ENCODE measurements at places on chromosomes 11 and 22.

DNA sequence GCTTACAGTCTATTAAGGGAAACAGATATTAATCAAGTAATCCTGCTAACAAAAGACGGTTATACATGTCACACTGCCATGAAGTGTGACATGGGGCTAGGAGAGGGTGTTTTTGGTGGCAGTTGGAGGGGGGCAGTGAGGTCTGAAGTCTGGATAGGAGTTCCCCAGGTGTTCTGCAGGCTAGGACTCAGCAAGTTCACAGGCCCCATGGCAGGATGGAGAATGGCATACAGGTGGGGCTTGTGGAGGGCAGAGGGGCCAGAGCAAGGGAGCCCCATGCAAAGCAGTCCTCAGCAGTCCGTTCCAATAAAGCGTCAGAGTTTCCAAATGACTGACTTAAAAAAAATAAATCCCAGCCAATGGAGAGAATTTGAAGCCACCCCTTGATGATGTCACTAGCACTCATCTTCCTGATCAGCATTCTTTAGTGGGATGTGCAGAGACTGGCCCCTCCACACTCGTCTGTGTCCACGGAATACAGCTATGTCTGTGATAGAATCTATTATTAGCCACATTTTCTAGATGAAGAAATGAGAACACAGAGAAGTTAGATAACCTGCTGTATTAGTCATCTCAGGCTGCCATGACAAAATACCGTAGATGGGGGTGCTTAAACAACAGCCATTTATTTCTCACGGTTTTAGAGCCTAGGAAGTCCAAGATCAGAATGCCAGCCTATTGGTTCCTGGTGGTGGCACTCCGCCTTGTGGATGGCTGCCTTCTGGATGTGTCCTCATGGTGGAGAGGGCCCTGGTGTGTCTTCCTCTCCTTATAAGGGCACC is 32.6 kb downstream of the PRDM11 start:
- DNase-seq: no peak

DNA sequence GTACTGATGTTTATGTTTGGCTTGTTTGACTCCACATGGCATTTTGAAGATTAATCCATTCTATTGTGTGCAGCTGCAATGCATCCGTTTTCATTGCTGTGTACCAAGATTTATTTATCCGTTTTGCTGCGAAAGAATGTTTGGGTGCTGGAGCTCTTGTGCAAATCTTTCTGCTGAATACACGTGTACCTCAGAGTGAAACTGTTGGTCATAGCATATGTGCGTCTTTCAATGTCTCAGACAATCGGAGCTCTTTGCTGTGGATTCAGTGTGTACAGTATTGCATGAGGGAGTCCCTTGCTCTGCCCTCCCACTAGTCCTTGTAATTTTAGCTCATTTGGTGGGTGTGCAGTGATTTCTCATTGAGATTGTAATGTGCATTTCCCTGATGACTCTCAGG is 545.4 kb downstream of the TBC1D22A start:
- DNase-seq: no peak

DNA sequence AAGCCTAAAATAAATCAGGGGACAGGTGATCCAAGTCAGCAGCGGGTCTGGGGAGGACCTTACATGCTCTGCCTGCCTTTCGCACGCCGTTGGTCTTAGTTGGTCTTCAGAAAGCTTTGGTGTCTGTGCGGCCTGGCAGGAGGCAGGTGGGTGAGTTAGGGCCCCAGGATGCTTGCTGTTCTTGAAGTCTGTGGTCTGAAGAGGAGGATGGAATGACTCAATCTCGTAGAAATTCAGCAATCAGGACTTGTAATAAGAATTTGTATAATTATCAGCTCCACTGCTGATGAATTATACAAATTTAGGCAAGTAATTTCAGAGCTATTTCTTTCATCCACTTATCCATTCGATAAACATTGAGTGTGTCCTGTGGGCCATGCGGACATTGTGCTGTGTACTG is 138.5 kb downstream of the FEZ1 start:
- no peak for DNase-seq

- DNase-seq: no peak
Observed at GRCh38 chr22:28604966-28605761, 74.5 kb downstream of the TTC28 start.

DNA sequence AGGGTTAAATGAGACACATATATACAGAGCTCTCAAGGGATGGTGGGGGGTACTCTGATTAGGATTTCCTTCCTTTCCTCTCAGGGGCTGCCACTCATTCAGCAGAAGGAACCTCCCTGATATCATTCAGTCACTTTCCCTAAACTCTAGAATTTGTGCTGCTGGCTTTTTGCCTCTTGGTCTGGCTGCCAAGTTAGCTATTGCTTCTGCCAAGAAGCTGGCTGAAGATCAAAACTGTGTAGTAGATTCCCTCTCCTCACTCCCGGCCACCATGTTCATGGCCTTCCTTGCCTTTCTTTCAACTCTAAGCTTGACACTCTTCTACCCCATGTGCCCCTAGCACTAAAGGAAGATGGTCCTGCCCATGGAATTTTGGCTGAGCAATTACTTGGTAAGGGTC is 18.7 kb downstream of the SLC6A5 start:
- no peak for DNase-seq

DNA sequence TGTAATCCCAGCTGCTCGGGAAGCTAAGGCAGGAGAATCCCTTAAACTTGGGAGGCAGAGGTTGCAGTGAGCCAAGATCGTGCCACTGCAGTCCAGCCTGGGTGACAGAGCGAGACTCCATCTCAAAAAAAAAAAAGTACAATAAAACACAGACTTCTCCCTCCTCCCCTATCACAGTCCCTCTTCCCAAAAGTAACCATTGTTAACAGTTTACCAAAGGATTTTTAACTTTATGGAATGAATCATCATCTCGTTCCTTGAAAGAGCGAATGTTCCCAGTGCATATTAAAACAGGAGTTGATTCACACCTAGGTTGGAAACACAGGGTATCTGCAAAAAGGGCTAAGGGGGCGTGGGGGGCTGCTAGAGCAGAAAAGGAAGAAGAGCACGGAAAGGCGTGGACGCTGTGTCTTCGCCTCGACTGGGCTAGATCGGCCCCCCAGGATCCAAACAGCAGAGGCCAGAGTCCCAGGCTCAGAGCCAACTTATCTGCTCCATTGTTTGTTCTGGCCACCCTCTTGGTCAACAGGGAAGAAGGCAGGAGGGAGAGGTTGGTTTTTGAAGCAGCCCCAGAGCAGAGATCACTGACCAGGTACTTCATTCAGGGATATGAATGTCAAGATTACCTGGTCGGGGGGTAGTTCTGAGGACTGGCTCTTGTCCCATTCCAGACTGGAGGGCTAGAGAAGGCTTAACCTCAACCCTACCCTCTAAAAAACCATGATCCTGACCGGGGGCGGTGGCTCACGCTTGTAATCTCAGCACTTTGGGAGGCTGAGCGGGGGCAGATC is 2.1 kb upstream of the AHNAK start:
- DNase-seq: no peak

DNA sequence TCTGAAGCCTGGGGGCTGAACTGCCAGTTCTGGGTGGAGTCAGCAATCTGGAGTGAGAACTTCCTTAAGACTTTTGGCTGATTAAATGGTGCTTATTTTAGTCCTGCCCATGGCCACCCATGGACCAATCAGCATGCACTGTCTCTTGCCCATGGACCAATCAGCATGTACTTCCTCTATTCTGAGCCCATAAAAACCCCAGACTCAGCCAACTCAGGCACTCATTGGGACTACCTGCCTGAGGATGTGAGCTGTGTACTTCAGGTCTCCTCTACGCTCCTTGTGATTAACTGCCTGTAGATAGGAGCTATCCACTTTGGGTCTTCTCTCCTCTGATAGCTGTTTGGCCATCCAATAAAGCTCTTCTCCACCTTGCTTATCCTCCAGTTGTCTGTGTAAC is 342.3 kb upstream of the CCDC179 start:
- DNase-seq: no peak

DNA sequence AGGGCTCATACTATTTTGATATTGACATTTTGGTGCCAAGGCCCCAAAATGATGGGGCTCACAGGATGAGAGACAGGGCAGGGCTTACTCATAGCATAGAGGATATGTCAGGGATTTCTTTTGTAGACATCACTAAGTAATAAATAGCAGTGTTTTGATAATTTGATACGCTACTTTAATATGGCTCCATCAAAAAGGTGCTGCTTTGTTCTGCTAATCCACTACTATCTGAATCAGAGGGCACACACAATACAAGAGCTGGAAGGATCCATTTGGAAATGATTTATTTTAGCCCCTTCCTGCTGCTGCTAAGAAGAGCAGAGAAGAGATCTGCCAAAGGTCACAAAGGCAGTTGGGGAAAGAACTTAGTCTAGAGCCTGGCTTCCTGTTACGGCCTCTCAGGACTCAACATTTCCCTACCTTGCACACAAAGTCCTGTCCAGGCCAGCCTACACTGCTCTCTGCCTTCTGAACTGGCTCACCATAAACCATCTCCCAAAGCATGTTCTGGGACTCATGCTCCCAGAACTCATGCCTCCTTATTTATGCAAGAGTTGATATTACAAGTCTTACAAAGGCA is 261.3 kb upstream of the ARHGAP20 start:
- no peak for DNase-seq

DNA sequence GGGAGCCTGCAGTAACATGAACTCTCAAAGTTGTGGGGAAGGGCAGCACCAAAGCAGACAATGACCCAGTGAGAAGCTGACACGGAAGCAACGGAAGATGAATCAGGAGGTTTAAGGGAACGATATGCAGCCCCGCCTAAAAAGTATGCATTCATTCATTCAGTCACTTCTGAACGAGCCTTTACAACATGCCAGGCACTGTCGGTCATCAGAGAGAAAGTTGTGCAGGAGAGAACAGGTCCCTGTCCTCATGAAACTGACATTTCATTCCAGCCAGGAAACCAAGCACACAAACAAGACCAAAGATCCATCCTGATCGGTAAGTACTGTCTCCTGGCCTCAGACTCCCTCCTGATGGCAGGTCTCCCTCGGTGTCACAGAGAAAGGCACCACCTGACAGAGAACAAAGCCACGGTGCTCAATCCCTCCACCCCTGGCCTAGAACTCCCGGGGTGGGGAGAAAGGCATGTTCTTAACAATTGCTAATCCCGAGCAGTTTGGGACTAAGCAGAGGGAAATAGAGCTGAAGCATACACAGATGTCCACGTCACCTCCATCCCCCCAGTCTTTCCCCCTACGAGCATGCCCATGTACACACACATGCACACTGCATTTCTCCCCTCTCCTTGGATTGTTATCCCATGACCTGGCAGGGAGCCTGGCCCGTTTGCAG is 49.3 kb downstream of the LRFN4 start:
- no peak for DNase-seq

DNA sequence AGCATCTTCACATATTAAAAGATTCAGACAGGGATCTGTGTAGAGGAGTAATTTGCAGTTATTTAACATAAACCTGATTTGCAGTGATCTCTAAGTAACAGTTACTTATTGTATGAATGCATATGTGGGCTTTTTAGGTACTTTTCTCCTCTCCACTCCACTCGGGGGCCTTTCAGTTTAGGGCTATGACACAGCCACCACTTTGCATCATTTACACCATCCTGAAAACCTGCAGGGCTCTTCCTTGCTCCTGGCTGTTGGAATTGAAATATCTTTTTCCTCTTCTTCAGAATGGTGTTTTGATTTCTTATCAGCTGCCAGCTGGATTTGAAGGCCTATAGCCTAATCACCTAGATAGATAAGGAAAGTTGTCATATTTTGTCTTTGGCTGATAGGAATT is 580.8 kb downstream of the NELL1 start:
- no peak for DNase-seq

DNA sequence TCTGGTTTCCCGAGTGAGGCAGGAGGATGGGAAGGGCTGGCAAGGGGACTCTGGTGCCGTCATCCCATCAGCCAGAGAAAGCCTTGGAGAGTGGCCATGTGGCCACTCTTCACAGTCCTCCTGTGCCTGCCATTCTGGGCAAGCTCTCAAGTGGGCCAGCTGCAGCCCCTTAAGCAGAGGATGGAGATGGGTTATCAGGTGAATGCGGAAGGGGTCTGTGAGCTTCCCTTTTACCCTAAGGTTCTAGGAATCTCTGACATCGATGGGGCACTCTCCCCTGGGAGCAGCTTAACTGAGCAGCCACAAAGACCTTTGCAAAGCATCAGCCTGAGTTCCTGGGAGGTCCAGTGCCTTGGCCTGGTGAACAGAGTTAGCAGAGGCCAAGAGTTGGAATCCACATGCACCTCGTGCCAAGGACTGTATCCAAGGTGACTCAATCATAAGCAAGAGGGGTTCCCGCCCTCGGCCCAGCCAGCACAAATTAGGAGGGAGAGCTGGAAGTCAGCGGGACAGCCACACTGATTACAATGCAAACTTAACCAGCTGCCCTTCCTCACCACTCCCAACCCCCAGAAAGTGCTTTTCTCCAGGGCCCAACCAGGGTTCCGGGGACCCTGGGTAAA is 193.6 kb downstream of the BUD13 start:
- no peak for DNase-seq

DNA sequence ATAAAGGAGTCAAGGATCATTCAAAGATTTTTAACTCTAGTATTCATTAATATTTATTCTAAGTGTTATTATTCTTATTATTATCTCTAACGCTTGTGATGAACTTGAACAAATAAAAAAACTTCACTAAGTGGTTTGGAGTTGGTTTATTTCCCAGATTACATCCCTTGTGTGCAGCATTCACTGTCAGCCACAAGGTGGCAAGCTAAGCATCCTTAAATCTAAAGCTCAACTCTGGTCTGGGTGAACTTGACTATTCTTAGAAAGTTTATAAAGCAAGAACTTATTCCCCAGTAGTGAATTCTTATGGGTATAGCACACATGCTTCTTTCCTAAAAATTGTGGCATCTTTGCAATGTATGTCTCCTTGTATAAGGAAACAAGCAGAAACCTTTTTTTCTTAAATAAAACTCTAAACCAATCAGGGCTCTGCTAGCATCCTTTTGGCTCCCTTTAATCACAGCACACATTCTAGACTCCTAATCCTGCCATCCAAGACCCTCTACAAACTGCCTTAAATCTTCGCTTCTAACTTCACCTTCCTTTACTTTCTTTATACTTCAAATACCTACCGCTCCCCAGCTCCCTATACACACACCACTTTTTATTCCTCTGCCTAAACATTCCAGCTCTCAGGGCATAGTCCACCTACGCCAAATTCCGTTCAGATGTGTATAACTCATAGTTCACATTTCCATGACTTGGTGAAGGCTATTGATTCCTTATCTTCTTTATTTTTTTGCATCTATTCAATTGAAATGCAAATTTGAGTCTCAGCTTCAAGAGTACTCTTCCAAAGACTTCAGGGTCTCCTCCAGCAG is 1068.8 kb downstream of the DLG2 start:
- no peak for DNase-seq
